ENCODE measurements at places on chromosomes 6 and 20.

DNA sequence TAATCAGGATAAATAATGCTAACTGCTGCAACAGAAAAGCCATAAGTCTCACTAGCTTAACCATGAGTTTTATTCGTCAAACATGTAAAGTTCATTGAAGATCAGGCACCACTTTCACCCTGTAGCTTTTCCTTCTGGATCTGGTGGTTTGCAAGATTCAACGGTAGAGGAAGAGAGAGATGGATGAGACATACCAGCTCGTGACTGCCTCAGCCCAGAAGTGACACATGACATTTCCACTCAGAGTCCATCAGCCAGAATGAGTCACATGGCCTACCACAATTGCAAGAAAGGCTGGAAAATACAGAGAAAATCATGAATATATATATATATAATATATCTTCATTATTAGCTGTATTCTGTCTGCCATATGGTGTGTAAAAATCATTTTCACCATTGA lies 29.0 kb downstream of the SPTLC3 start:
- DNase-seq, result no peak

DNA sequence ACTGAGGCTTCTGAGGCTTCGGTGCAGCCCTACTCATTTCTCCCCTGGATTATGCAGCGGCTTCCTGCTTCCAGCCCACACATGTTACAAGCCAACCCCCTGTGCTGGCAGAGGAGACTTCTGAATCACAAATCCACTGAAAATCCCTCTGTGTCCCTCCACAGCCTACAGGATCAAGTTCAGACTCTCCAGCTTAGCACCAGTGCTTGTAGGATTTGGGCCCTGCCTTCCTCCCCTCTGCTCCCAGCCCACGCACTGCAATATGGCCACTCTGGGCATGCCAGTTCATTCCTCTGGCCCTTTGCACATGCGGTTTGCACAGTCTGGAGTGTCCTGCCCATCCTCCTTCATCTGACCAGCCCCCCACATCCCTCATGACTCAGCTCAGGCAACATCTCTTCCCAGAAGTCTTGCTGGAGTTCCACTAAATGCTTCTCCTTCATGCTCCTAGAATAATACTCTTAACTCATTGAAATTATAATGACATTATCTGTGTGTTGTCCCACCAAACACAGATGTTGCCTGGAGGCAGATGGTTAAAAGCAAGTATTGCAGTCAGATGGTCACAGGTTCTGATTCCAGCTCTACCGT lies 15.9 kb upstream of the MDGA1 start:
- no peak for DNase-seq

DNA sequence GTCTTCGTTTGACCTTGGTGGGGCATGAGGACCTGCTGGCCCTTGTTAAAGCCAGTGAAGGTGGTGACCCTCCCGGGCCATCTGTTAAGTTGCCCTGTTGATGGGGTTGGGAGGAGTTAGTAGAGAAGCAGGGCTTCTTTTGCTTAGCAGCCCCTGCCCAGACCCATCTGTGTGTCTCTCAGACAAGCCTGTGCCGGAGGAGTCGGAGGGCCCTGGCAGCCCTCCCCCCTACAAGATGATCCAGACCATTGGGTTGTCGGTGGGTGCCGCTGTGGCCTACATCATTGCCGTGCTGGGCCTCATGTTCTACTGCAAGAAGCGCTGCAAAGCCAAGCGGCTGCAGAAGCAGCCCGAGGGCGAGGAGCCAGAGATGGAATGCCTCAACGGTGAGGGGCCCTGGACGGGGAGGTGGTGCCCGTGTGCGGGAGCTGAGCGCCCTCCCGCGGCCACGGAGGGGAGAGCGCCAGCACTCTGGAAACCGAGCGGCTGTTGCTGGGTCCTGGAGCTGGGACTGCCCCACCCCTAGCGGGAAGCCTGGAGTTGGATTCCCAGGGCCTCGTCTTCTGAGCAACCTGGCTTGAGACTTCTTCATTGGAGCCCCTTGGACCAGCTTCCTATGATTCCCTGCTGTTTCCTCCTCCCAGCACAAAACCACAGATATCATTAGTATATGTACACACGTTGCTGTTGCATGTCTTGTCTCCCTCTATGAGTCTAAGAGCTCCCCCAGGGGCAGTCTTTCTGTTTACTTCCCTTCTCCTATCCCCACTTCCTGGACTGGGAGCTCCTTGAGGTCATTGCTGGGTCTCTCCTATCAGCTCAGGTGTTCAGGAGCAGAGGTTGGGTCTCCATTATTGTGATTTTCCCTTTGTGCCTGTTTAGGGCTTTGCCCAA lies 27.6 kb upstream of the SRF start:
- DNase-seq, result peak; percentile 83

DNA sequence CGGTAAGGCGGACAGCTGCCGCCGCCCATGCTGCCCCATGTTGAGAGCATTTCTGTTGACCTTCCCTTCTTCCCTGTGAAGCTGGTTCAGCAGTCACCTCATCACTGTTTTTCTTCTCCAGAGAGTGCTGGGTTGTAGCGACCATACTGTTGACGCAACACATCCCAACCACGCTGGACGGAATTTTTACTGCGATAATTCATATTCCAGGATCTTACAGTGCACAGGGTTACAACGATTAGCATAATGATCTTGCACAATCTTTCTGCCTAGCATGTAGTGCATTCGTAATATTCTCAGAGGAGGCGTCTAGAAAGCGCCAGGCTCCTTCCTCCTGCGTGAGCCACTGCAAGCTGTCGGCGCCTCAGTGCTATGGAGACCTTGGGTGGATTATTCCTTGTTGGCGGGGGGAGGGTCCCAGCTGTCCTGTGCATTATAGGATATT lies 137.0 kb downstream of the MTHFD1L start:
- no peak for DNase-seq

DNA sequence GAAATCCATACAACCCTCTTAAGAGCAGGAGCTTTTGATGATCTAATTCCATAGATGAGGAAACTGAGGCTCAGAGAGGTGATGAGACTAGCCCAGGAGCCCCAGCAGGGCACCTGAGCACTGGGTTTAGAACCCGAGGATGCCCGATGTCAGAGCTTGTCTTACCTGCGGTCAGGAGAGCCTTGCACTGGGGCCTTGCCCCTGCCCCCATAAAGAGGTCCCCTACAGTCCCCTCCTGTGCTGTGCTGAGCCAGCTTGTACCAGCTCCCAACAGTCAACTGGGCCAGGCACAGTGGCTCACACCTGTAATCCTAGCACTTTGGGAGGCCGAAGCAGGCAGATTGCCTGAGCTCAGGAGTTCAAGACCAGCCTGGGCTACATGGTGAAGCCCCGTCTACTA lies 58.6 kb downstream of the RIPOR3 start:
- no peak for DNase-seq

Data from Kasumi-1 (cell line).